ENCODE measurements at places on chromosomes 11 and 22.

DNA sequence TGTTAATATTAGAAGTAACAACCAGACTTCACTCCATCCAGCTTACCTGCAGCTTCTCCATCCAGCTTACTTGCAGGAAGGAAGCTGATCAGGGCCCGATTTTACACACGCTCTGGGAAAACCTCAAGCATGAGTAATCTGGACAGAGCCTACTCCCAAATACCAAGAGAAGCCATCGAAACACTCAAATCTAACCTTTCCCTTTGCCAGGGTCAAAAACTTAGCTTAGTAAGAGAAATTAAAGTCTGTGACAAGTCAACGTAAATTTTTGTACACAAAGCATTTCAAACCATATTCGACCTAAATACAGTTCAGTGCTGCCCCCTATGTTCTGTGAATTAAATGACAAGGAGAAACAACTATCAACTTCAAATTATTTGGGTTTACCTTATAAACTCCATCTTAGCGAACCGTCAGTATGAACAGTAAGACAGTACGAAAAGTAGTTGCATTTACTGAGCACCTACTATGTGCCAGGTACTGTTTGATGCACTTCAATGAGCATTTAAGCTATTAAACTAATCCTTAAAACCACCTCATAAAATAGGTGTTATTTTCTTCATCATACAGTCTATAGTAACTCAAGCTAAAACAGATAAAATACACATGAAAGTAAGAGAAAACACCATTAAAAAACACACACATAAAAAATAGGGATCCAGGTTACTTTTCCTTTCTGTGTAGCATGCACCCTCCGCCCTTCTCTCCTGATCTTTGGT lies 36.9 kb downstream of the ARFGAP3 start:
- no peak for DNase-seq

DNA sequence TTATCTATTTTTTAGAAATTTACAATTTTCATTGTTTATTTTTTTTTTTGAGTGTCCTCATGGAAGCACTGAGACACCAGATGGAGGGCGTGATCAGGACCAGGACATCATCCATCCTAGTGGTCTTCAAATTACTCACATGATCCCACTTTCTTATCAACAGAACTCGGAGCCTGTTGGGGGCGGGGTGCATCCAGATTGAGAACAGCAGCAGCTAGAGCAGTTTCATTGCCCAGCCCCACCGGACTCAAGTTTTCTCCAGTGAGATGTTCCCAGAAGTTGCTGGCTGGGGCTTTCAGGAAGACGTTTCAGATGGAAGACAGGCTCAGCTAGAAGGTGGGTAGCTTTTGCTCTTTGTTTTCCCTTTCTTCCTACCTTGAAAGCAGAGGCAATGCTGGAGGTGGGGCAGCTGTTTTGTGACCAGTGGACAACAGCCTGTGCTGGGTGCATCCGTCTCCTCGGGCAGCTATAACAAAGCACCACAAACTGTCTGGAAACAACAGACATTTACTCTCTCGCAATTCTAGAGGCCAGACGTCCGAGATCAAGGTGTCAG lies 562.1 kb downstream of the TBC1D22A start:
- DNase-seq: no peak

GRCh38 chr11:68948496-68948895 lies 32.3 kb downstream of the MRGPRD start:
- DNase-seq: no peak

GRCh38 chr11:62457478-62457877 lies 38.6 kb downstream of the SCGB1A1 start:
- DNase-seq: no peak

DNA sequence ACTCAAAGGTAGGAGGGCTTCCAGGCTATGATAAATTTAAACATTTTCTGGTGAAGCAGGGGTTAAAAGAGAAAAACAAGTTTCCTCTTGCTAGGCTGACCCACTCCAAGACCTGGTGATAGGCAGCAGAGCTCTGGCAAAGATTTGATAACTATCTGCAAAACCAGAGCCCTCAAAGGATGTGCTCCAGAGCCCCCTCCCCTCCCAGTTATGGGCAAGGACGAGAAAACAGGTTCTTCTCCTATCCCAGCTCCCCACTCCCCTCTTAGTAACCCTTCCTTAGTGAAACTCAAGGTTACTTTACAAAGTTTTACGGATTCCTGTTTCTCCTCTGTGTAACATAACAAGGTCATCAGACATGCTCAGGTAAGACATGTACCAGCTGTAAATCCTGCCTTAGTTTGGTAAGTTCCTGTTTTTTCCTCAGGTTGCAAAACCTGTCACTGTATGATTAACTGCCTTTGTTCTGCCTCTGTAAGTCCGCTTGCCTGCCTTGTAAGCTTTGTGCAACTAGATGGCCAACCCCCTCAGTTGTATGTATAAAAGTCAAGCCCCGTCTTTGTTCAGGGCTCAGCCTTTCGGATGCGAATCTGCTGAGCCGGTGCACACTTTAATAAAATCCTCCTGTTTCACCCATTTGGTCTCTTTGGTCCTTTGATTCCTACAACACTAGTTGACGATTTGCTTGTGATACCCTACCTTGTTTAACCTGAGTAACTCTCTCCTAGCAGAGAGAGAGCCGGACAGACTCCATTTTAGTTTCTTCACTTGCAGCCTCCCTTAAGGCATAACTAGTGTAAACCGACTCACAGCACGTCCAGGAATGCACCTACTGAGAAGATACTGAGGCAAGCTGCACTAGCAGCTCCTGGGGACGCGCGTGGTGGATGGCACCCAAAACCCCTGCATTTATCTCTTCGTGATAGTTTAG lies 13.9 kb downstream of the APOBEC3H start:
- DNase-seq: no peak

DNA sequence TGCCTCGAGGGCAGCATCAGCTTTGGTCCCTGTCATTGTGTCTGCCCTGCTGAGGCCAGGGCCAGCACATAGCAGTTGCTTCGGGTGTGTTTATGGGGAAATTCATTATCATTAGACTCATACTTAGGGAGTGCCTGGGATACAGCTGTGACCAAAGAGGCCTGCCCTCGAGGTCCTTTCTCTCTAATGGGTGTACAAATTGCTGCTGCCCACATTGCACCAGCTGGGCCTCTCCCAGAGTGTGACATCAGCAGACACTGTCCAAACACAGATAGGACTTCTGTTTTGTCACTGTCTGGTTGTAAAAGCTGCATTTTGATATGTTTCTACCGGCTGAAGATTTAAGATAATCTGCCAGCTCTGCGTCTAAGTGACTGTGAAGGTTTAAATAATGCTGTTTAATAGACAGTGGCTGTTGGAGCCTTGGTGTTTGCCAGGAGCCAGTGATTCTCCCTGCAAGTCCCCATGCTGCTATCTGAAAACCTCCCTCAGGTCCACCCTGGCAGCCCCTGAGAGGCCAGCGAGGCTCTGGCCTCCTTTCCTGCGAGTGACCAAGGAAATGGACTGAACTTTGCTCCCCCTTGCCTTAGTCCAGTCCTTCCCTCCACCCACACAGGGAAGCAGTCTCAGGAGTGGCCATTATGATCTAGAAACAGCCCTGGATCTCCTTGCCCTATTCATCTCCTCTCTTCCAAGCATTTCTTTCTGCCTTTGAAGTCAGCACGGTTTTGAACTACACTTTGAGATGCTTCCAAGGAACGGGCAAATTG lies 505.2 kb downstream of the TBC1D22A start:
- DNase-seq: no peak

DNA sequence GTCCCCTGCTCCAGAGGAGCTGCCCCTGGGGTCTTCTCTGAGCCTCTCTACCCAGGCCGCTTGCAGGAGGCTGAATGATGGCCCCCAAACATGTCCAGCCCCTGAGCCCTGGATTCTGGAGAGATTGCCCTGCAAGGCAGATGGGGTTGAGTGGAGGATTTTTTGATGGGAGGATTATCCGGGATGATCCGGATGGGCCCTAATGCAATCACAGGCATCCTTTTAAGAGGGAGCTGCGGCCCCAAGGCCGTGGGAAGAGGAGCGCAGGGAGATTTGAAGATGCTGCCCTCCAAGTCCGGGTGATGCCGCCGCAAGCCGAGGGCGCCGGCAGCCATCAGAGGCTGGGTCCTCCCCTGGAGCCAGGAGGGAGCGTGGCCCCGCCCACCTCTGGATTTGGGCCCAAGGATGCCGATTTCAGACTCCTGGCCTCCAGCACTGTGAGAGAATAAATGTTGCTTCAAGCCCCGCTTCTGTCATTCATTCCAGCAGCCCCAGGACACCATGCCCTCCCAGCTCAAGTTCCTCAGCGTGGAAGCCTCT lies 66.0 kb downstream of the WNT7B start:
- no peak for DNase-seq

DNA sequence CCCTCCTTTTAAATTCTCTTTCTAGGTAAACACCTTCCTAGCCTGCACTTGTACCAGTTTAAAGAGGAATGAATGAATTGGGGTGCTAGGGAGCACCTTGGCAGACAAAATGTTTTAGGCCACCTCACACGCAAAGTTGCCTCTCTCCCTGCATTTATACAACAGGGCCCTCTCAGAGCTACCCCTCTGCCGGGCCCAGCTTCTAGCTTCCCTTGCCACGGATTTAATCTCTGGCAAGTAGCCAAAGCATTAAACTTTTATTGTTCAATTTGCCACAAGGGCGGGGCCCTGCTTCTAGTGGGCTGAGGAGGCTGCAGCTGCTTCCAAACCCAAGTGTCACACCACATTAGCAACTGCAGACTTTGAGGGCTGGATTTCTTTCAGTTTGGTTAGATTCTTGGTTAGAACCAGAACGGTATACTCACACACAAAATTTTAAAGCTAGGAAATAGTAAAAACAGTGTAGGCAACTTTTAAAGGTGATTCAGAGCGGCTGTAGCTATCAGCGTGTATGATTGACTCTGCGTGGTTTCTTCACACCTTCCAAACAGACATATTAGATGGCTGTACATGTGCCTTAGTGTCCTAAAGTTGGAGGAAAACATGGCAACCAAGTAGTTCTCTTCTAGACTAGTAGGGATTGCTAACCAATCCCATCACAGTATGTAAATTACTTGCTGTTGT lies 6.5 kb downstream of the KREMEN1 start:
- no peak for DNase-seq

DNA sequence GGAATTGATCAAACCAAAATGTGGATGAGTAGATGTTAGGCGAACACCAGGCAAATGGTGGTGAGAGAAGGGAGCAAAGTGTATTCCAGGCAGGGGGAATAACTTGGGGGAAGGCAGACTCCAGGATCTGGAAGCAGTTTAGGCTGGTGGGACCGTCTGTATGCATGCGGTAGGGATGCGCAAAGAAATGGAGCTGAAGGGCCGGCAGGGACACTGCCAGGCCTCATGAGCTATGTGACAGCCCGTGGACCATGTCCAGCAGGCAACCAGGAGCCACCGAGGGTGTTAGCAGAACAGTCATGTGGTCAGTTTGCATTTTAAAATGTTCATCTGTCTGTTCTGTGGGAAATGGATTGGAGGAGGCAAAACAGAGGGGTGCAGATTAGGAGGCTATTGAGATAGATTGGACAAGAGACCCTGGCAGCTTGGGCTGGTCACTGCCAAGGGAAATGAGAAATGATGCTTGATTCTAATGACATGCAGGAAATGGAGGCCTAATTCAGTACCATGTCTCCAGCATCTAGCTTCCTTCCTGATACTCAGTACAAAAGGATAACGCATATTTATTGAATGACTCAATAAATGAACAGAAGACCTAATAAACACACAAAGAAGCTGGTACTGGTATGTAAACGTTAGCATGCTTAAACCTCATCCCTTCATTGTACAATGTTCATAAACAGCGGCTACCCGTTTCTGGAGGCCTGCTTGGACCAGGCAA lies 412.4 kb downstream of the BUD13 start:
- no peak for DNase-seq

DNA sequence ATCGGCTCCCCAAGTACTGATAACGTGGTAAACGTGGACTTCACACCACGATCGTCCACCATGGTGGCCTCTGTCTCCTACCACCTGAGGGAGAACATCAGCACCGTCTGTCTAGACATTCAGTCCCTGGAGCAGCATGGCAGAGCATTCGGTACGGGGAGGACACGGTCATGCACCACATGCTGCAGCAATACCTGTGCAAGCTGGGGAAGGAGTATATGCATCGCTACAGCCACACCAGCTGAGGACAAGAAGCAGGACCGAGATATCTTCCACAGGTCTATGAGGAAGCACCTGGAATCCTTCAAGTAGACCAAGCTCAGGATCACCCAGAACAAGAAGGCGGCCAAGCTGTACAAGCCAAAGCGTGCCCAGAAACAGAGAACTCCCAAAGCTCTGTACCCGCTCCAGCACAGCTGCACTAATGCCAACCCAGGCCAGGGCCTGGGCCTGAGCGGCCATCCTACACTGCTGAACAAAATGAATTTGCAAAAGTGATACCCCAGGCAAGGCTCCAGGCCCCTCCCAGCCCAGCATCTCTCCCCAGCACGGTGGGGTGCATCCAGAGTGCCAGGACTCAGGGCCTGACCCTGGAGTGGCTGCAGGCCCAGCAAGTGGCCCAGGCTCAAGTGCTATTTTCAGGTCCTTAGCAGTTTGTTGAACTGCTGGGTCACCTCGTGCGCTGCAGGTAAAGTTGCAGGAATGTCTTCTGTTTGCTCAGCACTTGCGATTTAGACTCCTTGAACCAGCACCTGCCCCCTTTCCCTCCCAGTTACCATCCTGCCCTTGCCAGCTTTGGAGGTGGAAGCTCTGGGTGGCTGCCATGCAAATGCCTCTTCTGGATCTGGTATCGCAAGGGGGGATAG lies 119.3 kb upstream of the SERPIND1 start:
- no peak for DNase-seq

DNA sequence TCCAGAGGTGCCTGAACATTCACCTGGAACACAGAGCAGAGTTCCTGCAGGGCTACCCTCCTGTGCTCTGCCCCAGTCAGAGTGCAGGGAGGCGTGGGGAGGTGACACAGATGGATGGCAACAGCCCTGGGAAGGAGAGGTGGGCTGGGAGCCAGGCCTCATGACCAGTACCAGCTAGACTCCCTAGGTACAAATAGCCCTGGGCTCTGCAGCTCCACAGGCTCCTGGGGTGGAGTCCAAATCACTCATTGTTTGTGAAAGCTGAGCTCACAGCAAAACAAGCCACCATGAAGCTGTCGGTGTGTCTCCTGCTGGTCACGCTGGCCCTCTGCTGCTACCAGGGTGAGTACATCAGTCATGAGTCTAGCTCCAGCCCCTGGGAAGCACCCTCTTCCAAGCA lies at the start of gene SCGB1D2:
Gene SCGB1D2 (plus strand): TSS at position 219 of the 400 bp plus-strand sequence. CDS start 69 bp downstream, at position 288.
- DNase-seq: no peak

GRCh38 chr22:41286639-41287091 lies 678 bp upstream of the RANGAP1 start:
- no peak for DNase-seq

GRCh38 chr11:64928957-64929356 lies 4.5 kb downstream of the PPP2R5B start:
- no peak for DNase-seq

- no peak for DNase-seq
Observed at GRCh38 chr11:131370090-131370751, at the start of gene NTM. Gene NTM (plus strand): TSS chr11:131370615.

DNA sequence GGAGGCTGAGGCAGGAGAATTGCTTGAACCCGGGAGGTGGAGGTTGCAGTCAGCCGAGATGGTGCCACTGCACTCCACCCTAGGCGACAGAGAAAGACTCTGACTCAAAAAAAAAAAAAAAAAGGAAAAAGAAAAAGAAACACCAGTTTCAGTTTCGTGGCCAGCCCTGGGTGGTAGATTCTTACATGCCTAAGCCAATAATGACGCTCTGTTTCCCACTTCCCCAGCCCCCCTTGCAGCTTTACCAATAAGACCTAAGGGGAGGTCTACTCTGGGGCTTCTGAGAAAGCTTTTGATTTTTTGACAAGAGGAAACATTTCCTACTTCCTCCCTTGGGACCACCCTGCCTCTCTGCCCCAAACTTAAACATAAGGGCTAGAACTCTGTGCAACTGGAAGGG lies 30.0 kb upstream of the PTPRJ start:
- peak; percentile 34 for DNase-seq
